Bronchial smooth muscle cell (primary cell): ENCODE measurements at places on chromosomes 2 and 18. TPM values are rescaled to one million over a fixed set of nuclear protein-coding genes. Genes with fewer than 3 reads are reported as not detected.

The REG1B gene
- total RNA-seq: not detected in 2 replicates

The C1QL2 gene
- total RNA-seq: not detected in 2 replicates

The AGFG1 gene
- total RNA-seq: 14.3 and 24.6 TPM in 2 replicates

The KCMF1 gene
- total RNA-seq: 41.6 and 45.6 TPM in 2 replicates

The MTLN gene
- 48.9 and 54.7 TPM in 2 replicates for total RNA-seq

The PLCD4 gene
- 6.1 and 7.6 TPM in 2 replicates for total RNA-seq

The STARD6 gene
- total RNA-seq: 0.17 and 0.32 TPM in 2 replicates

The DCC gene
- 0.52 and 3.3 TPM in 2 replicates for total RNA-seq

The LOXL3 gene
- 23.6 and 30.0 TPM in 2 replicates for total RNA-seq

The MTCL1 gene
- 32.9 and 46.7 TPM in 2 replicates for total RNA-seq

The NYAP2 gene
- total RNA-seq: not detected in 2 replicates

The CYTIP gene
- total RNA-seq: 0.16 TPM in 1 of 2 replicates, not detected in the other

The SH3RF3 gene
- 1.9 and 2.5 TPM in 2 replicates for total RNA-seq

The DSG2 gene
- total RNA-seq: 0.17 and 2.2 TPM in 2 replicates

The TMEM169 gene
- total RNA-seq: 0.16 and 0.26 TPM in 2 replicates

The GAL3ST2 gene
- total RNA-seq: 0.09 and 0.16 TPM in 2 replicates
